ENCODE measurements at places on chromosomes 6 and 20. TPM values are rescaled to one million over a fixed set of nuclear protein-coding genes. Genes with fewer than 3 reads are reported as not detected.

GRCh38 chr6:109498052-109498451 lies 15.0 kb upstream of the ZBTB24 start:
- no peak overlapping the region for H3K4me3 ChIP-seq
- H3K27ac ChIP-seq: no peak overlapping the region
- no peaks in the 10 kb centered on the region for H3K27me3 ChIP-seq
- H3K4me1 ChIP-seq: no peaks in the 10 kb centered on the region

The ARMH2 gene
- total RNA-seq: not detected

GRCh38 chr6:47202644-47203205 lies 107.0 kb downstream of the TNFRSF21 start:
- H3K36me3 ChIP-seq: no peaks in the 10 kb centered on the region
- no peak overlapping the region for H3K4me3 ChIP-seq
- H3K4me1 ChIP-seq: no peaks in the 10 kb centered on the region
- DNase-seq: no peak
- H3K27me3 ChIP-seq: no peaks in the 10 kb centered on the region

The CFB gene
- total RNA-seq: 15.0 TPM

DNA sequence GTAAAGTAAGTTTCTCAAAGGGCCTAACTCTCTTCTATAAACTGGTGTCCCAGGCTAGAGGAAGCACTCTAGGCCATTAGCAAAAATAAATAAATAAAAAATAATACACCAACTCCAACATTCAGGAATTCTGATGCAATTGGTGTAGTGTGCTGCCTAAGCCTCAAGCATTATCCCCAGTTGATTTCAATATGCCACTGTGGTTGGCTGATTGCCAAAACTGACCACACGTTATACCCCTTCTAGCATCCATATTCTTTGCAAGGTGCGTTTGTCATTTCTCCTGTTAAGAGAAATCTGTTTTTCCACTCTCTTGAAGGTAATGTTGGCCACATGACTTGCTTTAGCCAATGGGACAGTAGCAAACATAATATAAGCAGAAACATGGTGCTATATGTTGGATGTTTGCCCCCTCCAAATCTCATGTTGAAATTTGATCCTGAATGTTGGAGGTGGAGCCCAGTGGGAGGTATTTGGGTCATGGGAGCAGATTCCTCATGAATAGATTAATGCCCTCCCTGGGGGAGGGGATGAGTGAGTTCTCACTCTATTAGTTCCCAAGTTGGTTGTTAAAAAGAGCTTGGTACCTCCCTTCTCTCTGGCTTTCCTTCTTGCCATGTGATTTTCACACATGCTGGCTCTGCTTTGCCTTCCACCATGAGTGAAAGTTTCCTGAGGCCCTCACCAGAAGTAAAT lies 71.9 kb upstream of the PLCB4 start:
- no peaks in the 10 kb centered on the region for H3K36me3 ChIP-seq
- H3K4me3 ChIP-seq: no peak overlapping the region
- H3K27ac ChIP-seq: no peak overlapping the region
- H3K27me3 ChIP-seq: no peaks in the 10 kb centered on the region
- no peak for DNase-seq

Data from adrenal gland (tissue), 19 donors.